ENCODE measurements at places on chromosomes 2 and 18. TPM values are rescaled to one million over a fixed set of nuclear protein-coding genes. Genes with fewer than 3 reads are reported as not detected.

DNA sequence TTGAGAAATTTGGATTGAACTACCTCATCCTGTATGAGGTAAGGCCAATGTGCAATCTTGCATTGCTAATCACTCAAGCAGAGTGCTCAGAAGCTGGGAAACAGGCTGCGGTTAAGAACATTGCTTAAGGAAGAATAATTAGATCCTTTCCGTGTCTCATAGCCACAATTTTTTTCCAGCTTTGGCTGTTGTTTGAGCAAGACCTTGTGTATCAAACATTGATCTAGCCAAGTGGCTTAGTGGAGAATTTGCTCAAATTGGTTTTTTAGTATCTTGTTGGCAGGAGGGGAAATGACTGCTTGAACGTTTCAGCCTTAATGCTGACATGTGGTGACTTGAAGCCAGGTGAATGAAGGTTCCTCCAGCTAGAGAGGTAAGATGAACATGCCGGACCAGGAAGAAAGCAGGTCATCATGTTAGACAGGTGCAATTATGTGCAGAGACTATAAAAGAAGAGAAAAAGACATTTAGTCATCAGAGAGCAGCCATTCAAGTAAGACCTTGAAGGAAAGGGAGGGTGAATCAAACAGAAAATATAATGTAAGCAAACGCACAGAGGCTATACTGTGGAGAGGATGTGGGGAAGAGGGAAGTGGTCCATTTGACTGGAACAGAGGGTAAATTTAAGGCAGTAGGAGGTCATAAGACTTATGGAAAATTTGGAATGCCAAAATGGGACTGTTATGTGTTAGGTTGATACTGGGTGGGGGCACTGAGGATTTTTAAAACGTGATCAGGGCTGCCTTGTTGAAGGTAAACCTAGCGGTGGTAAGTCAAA is 98.9 kb upstream of the CYP1B1 start:
- DNase-seq: peak; percentile 100
- no peak overlapping the region for H3K4me3 ChIP-seq
- H3K36me3 ChIP-seq: no peaks in the 10 kb centered on the region
- no peaks in the 10 kb centered on the region for H3K27me3 ChIP-seq
- peaks cover 26% of the 10 kb centered on the region for H3K4me1 ChIP-seq
- H3K27ac ChIP-seq: peak overlapping the region; percentile 71

DNA sequence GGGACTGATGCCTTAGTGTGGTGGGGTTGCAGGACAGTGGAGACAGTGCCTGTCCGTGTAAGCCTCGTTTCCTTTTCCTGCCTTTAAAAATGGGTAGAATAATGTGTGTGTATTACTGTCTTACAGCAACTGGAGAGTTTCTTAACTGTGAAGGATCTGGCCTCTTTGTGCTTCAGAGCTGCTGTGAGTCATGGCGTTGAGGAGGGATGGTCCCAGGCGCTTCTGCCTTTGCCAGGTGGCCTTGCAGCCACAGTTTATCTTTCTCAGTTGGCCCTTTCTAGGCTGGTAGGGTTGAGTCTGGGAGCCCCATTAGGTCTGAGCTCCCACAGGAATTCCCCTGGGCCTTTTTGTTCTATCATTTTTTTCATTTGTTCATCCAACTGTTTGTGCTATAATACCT is 9.2 kb downstream of the PRADC1 start:
- H3K4me1 ChIP-seq: no peaks in the 10 kb centered on the region
- DNase-seq: no peak
- H3K27me3 ChIP-seq: no peaks in the 10 kb centered on the region
- no peak overlapping the region for H3K4me3 ChIP-seq
- no peak overlapping the region for H3K27ac ChIP-seq

GRCh38 chr2:164793529-164793928 is 48.1 kb downstream of the COBLL1 start:
- H3K27me3 ChIP-seq: no peaks in the 10 kb centered on the region
- no peaks in the 10 kb centered on the region for H3K4me1 ChIP-seq
- no peak overlapping the region for H3K27ac ChIP-seq
- no peak for DNase-seq

DNA sequence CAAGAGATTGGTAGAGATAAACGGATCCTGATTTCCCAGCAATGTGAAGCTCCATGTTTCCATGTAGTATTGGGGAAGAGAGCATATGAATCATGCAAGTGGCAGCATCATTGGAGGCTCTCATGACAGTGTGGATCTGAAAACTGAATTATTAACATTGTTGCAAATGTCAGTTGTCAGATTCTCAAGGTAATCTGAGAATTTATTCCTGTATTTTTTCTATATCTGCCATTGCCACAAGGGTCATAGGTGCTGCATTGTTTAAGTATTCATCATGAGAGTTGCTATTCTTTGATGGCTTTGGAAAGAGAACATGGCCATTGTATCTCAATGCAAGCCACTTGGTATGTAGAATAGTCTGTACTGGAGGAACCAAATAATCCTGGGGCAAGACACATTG is 1217.0 kb upstream of the ZEB2 start:
- no peak overlapping the region for H3K4me3 ChIP-seq
- H3K36me3 ChIP-seq: no peaks in the 10 kb centered on the region
- no peaks in the 10 kb centered on the region for H3K4me1 ChIP-seq
- no peak overlapping the region for H3K27ac ChIP-seq

EGR4 gene
- not detected for total RNA-seq

MTCL1 gene
- 48.6 TPM for total RNA-seq

DNA sequence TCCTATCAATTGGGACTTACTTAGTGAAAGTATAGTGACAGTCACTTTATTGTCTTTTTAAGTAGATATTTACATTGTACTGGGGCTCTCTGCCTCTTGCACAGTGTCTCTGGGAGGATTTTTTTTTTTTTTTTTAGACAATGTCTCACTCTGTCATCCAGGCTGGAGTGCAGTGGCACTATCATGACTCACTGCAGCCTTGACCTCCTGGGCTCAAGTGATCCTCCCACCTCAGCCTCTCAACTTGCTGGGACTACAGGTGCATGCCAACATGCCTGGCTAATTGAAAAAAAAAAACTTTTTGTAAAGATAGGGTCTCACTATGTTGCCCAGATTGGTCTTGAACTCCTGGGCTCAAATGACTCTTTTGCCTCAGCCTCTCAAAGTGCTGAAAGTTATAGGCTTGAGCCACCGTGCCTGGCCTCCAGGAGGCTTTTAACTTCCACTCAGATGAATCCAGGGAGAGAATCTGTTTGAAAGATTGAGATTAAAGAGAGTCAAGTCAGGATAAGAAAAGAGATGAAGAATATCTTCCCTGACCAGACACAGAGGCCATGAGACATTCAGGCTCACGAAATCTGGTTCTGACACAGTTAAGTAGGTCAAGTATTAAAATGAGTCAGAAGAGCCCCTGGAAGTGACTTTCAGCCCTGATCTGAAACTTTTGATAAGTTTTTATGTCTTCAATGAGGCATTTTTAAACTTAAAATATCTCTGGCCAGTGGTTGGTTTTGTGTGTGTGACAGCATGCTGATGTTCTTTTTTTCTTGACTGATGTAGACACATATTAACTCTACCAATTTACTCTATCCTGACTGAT is 18.3 kb downstream of the ARHGEF33 start:
- no peaks in the 10 kb centered on the region for H3K27me3 ChIP-seq
- no peak overlapping the region for H3K27ac ChIP-seq
- no peaks in the 10 kb centered on the region for H3K4me1 ChIP-seq
- no peaks in the 10 kb centered on the region for H3K36me3 ChIP-seq

GPAT2 gene
- total RNA-seq: not detected

DNA sequence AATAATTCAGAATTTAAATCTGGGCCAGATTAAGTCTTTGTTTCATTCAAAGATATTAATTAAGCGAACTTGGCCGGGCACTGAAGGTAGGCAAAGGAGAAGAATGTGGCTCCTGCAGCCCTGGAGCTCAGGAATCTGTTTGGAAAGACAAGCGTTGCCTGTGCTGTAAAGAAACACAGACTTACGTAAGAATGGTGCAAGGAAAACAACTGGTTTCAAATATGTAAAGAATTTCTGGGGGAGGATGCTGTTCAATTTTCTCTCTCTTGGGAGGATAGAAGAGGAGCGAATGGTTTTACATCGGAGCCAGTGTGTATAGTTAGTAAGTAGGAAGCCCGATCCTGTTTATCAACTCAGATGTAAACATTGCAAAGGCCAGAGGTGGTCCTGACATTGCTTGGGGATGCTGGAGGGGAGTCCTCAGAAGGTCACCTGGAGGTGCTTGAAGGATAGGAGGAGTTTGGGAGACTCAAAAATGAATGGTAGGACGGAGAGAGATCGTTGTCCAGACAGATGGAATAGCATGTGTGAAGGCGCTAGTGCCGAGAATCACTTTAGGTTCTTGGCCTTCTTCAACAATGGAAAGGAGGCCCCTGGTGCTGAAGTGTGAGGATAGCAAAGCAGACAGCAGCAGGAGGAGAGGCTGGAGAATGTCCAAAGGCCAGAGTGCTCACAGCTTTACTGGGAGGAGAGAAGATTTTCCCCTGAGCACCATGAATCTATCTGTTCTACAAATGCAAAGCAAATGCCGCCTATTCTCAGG is 456.1 kb downstream of the LPIN1 start:
- no peaks in the 10 kb centered on the region for H3K4me1 ChIP-seq
- H3K36me3 ChIP-seq: no peaks in the 10 kb centered on the region
- H3K27me3 ChIP-seq: peaks cover 3% of the 10 kb centered on the region
- H3K27ac ChIP-seq: no peak overlapping the region

CHST9 gene
- total RNA-seq: 1.3 TPM

DNA sequence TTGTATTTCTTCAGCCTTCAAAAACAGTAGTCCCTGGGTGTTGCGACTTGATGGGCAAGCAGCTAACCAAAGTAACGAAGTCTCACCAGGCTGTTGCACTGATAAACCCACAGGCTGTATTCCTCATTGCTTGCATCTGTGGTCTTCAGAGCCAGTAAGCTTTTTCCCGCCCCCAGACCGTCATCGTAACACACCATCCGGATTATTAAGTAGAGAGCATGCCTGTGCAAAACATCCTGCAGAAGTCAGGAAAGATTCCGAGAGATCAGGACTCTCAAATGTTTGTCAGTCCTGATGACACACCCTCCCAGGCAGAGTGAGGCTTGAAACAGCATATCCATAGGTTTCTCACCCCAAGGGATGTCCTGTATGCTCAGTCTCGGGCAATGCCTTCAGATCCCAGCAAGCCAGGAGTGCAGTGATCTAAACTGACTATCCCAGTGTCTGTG is 15.9 kb downstream of the ITGB1BP1 start:
- peaks cover 29% of the 10 kb centered on the region for H3K36me3 ChIP-seq
- DNase-seq: no peak
- no peak overlapping the region for H3K4me3 ChIP-seq
- no peaks in the 10 kb centered on the region for H3K27me3 ChIP-seq
- no peaks in the 10 kb centered on the region for H3K4me1 ChIP-seq
- no peak overlapping the region for H3K27ac ChIP-seq

ANTXR1 gene
- total RNA-seq: 71.7 TPM

REG1B gene
- total RNA-seq: not detected

C18orf63 gene
- not detected for total RNA-seq

DNA sequence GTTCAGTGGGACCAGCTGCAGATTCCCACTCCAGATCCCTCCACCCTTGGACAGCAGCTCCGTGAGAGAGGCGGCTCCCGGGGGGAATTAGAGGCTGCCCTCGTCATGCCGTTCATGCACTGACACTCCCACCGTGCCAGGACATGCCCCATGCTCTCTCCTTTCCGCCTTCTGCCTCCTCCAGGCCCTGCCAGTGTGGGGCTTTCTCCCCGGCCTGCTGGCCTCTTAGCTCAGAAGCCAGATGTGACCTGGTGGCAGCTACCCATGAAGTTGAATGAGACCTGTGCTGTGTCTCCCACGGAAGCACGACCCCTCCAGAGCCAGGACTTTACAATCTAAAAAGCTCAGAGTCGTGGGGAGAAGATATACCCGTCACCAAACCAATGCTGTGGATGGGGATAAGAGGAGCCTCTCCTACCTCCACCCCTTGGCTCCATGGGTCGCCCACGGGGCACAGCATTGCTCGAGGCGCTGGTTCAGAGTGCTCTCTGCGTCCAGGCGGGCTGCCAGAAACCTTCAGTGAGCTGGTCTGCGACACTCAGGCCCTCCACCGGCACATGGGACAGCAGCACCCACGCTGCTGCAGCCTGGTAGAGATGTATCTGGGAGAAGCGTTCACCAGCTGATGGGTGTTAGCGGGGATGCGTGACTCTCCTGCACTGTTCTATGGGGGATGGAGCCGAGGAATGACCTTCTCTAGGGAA is 111.0 kb upstream of the GPC1 start:
- H3K36me3 ChIP-seq: no peaks in the 10 kb centered on the region
- peaks cover 29% of the 10 kb centered on the region for H3K4me1 ChIP-seq
- H3K27me3 ChIP-seq: no peaks in the 10 kb centered on the region
- DNase-seq: no peak

DNA sequence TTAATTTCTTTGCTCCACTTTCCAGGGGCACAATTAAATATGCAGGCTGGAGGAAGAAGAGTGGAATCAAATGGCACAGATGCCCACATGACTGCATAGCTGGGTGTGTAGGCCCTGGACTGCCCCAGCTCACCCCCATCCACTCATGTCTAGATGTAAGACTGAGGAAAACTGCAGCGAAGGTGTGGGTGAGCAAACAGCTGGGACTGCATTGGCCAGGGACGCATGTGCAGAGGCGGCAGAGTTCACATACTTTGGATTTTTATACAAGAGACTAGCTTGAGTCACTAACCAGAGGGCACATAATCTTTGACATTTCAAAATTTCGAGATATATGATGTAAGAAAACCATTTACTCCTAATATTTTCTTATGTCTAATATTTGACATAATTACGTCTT is 60.1 kb downstream of the SPIRE1 start:
- peak; percentile 89 for DNase-seq
- H3K4me1 ChIP-seq: peaks cover 35% of the 10 kb centered on the region
- no peaks in the 10 kb centered on the region for H3K27me3 ChIP-seq
- H3K27ac ChIP-seq: peak overlapping the region; percentile 77
- no peak overlapping the region for H3K4me3 ChIP-seq

GRCh38 chr2:8679567-8679826 is 2.4 kb upstream of the ID2 start:
- H3K27me3 ChIP-seq: no peaks in the 10 kb centered on the region
- H3K27ac ChIP-seq: peak overlapping the region; percentile 93
- H3K4me1 ChIP-seq: peaks cover 40% of the 10 kb centered on the region
- no peak for DNase-seq
- H3K4me3 ChIP-seq: peak overlapping the region; percentile 59

SCYGR4 gene
- total RNA-seq: not detected

VWC2L gene
- not detected for total RNA-seq

DRC1 gene
- total RNA-seq: 0.41 TPM

DNA sequence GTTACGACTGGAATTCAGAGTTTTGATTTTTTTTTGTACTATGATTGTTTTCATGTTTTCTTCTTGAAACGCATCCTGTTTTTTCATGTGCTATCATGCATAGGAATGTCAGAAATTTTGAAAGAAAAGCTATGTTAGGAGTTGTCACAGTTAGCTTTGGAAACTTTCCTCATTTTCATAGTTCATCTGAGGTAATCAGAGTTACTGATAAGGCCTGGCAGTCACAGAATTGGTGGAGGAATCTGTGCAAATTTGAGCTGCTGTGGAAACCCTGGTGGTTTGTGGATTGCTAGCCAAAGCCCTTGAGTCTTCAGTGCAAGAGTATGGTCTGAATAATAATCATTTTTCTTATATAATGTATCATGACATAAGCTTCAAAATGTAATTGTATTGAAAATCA is 401.0 kb downstream of the CNTNAP5 start:
- H3K27ac ChIP-seq: no peak overlapping the region
- DNase-seq: no peak
